ENCODE measurements at places on chromosomes 2 and 18.

DNA sequence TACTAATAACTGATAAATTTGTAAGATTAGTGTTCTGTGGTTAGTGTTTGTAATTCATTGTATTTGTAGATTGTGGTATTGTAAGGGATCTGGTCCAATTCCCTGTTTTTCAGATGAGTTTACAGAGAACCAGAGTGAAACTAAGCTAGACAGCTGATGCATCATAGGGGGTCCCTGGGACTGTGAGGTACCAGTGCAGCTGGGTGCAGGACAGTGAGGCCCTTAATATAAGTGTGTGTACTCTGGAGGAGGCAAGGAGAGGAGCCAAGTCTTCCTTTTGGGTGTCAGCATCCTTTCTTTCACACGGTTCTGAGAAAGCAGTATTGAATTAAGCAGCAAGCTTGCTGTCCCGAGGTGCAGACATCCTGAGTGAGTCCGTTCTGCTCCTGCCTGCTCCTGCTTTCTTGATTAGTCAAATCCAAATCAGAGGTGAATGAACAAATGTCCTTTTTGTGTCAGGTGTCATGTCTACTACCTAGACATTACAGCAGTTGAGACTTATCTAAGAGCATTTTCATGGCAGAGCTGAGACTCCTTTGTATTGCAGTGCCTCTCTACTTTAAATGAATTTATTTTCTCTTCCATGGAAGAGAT lies 194.9 kb downstream of the MCFD2 start:
- DNase-seq: no peak

GRCh38 chr2:142892715-142893114 lies 15.3 kb downstream of the KYNU start:
- no peak for DNase-seq

GRCh38 chr2:227221120-227221519 lies 56.7 kb downstream of the COL4A3 start:
- DNase-seq: no peak

- DNase-seq: no peak
These were observed 1337.2 kb upstream of the NRXN1 start for GRCh38 chr2:52369178-52369577.

DNA sequence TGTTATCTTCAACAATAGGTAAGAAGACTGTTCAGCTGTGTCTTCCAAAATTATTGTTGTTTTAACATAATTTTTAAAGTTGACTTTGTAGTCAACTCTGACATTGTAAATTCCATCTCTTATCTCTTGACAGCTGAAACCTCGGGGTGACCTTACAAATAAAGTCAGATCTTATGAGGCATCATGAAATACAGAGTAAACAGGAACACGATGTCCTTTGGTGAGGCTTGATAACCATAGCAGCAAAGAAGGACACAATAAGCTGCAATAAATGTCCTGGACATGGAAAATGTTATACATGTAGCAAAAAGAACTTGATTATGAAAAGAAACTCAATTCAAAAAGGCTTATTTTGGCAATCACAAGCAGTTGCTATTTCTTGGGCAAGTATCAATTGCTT lies 618.9 kb upstream of the SLC39A10 start:
- no peak for DNase-seq

- no peak for DNase-seq
These were observed 124.2 kb downstream of the TWIST2 start for GRCh38 chr2:238972146-238972445.

- DNase-seq: no peak
These were observed 109.2 kb upstream of the AGAP1 start for GRCh38 chr2:235384624-235385023.
